ENCODE measurements at places on chromosomes 2 and 18.
A peak's percentile ranks its signal among the peaks of the same experiment; 100 is the strongest.

GRCh38 chr18:7775128-7775527 lies 208.0 kb downstream of the PTPRM start:
- no peak for DNase-seq

DNA sequence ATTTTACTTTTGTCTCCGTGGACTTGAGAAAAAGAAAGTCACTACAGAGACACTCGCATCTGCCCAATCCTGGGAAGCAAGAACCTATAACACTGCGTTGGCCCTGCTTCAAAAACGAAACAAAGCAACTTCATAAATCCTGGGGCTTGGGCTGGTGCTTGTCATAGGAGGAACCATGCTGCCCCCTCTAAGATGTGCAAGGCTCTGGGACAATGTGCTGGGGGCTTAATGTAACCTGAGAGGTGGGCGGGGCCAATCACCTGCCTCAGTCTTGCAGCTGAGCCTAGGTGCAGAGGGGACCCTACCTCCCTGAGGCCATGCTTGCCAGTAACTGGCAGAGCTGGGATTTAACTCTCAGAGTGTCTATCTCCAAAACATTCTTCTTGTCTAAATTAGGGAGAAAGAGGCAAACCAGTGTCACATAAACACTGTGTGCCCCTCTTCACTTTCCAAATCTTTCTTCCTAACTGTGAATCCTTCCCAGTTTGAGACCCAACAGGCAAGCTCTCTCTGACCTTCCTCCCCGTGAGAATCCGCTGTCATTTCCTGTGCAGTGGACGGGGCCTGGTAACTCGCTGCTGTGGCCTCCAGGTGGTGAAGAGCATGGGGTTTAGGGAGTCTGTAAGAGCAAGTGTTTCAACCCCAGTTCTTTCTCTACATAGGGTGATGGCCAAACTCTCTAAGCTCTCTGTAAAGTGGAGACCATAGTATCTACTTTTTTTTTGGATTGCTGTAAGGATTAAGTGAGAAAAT lies 115.1 kb downstream of the ACKR3 start:
- no peak for DNase-seq

DNA sequence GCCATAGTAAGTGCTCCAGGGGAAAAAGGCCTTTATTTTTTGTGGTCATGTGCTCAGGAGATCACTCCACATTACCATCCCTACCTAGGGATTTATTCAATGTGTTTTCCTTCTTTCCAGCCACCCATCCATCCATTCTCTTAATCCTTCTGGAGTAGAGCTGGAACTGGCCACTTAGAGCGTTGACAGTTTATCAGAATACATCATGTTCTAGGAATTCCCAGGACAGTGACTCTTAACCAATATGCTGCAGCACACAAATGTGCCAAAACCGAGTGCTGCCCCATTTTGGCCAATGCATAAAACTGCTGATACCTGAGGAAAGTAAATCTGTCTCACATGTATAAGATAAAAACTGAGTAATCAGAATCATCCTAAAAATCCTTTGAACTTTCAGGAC lies 63.7 kb downstream of the FARSB start:
- no peak for DNase-seq

- DNase-seq = no peak
Measured at GRCh38 chr18:65659912-65660311, 90.9 kb upstream of the CDH7 start.

- DNase-seq = peak; percentile 13
Measured at GRCh38 chr2:165952741-165953211, 800 bp downstream of the TTC21B start.

DNA sequence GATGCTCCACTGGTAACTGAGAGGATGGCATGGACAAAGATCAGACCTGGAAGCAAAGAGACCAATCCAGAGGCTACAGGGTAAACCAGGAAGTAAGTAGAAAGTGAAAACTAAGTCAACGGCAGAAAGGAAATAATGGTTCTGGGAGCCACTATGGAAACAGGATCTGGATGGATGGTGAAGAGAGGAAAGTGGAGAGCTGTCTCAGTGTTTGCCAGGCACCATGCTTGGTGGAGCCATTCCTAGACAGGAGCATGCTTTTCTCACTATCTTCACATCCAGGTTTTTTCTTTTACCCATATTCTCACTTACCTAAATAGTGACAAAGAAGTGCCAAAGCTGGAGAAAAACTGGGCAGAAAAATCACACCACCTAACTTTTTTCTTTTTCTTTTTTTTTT lies 22.2 kb downstream of the ZNF521 start:
- peak; percentile 7 for DNase-seq

- DNase-seq = no peak
Measured at GRCh38 chr2:128628206-128628605, 309.5 kb upstream of the HS6ST1 start.

DNA sequence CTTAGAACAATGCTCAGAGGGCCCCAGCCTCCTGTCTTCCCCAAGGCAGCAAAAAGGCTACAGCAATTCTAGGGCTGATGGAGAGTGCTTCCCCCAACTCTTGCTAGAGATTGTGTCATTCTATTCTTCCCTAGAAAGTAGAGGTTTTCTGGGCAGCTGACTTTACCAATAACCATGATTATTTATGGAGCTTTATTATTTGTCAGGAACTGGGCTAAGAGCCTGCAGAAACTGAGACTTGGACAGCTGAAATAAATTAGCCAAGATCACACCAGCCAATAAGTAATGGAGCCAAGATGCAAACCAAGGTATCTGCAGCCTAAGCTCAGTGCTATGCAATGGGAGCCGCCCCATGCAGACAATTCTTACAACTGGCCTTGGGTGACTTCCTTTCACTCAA lies 84.8 kb downstream of the CCBE1 start:
- DNase-seq = no peak

- DNase-seq = no peak
Measured at GRCh38 chr2:119232666-119232993, 9.0 kb downstream of the STEAP3 start.

GRCh38 chr18:79792096-79792987 lies 5.4 kb upstream of the KCNG2 start:
- DNase-seq = no peak

- DNase-seq = no peak
Measured at GRCh38 chr2:2178921-2179320, 152.2 kb downstream of the MYT1L start.

GRCh38 chr2:202749477-202749876 lies 114.7 kb downstream of the FAM117B start:
- no peak for DNase-seq

DNA sequence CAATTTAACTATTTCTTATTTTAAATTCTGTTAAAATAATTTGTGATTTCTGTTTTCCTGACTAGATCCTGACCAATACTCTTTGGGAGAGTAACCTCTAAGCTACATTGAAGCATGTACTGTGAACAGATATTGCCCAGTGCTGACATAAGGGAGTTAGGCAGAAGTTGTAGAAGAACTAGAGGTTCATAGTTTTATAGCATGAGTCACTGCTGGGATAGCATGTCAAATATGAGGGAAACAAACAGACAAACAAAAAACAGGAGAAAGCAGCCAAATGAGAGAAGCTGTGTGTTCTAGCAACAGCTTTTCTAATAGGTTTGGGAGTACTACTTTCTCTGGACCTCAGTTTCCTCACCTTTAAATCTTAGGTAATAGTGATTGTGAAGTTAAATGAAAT lies 72.4 kb downstream of the CERS6 start:
- DNase-seq = no peak

GRCh38 chr2:48092846-48093803 lies 186.8 kb upstream of the FBXO11 start:
- DNase-seq = no peak

DNA sequence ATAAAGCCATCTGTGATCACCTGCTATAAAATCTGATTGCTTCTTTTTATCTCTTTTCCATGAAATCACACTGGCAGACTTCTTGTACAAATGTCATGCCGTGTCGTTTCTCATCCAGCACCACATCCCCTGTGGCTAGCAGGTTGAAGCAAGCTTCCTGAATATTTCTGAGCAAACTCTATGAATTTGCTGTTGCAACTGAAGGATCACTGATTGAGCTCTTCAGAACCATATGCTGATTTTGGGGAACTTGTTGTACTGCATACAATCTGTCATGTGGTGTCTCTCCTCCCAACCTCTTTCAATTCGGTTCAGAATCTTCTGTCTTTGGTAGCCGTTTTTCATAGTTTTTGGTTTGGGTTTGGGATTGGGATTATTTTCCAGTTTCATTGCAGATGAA lies 57.7 kb upstream of the RBMS1 start:
- no peak for DNase-seq

- DNase-seq = no peak
Measured at GRCh38 chr18:50518787-50519546, 40.9 kb upstream of the MAPK4 start.

DNA sequence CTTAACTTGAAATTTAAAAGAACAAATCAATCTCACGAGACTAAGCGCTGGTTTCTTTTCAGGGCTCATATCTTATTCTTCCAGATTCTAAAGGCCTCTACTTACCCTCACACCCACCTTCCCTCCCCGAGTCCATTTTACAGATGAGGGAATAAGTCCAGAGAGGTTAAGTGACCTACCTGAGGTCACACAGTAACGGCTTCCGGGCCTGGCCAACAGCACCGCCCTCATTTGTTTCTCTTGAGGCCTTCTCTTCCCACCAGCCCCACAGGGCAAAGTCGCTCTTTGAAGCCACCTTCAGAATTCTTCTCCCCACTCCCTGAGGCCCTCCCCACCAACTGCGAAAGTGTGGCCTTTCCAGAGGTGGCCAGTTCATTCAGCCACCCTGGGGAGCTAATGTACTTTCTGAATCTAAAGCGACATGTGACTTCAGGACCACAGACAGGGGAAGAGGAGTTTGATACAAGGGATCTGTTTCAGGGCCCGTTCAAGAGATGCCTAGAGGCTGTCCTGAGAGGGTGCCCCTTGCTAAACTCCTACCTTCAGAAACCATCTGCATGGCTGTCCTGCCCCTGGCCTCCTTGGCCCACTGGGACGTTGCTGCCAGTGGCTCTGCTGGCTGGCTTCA lies 275.3 kb downstream of the HAUS1 start:
- DNase-seq = no peak

GRCh38 chr2:174025271-174026121 lies 60.3 kb upstream of the SP3 start:
- DNase-seq = no peak

DNA sequence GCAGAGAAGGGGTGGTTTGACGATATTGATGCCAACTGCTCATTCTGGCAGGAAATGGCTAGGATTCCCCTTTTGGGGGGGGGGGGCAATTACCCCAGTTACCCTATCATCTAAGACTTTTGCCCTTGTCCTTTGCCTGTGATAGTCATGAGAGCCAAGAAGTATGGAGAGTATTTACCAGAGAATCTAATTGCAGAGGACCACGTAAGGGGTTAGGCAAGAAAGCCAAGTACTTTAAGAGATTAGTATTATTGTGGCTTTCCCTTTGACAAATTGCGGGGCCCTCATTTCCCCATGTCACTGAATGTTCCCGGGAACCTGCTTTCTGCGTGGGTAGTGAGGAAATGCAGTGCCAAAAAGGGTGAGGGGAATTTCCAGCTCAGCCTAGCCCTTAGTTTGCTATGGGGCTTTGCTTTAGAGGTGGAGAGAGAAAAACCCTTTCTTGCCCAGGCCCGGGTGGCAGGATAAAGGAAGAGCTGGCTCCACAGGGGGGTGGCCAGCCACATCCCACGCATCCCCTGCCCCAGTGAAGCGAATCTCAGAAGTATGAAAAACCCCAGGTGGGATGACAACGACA lies 1.5 kb downstream of the AQP4 start:
- no peak for DNase-seq

DNA sequence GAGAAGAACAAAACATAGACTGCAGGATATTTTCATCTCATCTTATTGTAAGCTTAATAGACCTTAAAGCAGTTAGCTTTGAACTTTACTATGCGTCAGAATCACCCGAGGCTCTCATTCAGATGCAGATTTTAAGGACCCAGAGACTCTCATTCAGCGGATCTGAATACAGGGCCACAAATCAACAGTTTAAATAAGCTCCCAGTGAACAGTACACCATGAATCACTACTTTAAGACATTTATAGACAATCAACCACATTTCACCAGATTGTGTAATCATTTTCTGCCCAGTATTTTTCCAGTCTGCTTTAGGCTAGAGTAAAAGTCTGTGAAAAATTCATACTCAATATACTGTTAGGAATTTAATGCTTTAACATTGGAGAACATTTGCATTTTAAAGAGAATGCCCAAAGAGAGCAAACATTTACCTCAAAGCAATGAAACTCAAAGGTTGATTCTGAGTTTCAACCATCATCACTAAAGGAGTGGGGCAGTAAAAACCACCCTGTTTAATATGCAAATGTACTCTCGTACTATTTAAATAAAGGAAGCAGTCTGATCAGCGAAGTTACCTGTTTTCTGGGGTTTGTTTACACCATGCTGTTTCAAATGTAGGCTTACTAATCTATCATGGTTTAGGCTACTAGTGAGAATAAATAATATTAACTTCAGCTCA lies 11.0 kb upstream of the ALPK2 start:
- no peak for DNase-seq

- no peak for DNase-seq
Measured at GRCh38 chr2:159165048-159165447, 121.5 kb downstream of the WDSUB1 start.

GRCh38 chr2:53670331-53670730 lies 97.3 kb upstream of the CHAC2 start:
- DNase-seq = no peak

DNA sequence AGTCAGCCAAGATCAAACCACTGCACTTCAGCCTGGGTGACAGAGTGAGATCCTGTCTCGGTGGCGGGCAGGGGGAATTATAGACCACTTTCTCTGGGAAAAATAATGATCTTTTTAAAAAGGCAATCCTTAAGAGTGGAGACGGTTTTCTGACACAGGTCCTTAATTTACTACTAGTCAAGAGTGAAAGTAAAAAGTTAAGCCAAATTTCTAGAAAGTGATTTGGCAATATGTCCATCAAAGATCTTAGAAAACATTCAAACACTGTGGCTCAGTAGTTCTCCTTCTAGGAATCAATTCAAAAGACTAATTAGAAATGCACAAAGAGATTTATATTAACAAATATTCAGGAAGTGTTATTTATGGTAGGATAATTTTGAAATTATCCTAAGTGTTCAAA lies 148.5 kb upstream of the DNMT3A start:
- no peak for DNase-seq

DNA sequence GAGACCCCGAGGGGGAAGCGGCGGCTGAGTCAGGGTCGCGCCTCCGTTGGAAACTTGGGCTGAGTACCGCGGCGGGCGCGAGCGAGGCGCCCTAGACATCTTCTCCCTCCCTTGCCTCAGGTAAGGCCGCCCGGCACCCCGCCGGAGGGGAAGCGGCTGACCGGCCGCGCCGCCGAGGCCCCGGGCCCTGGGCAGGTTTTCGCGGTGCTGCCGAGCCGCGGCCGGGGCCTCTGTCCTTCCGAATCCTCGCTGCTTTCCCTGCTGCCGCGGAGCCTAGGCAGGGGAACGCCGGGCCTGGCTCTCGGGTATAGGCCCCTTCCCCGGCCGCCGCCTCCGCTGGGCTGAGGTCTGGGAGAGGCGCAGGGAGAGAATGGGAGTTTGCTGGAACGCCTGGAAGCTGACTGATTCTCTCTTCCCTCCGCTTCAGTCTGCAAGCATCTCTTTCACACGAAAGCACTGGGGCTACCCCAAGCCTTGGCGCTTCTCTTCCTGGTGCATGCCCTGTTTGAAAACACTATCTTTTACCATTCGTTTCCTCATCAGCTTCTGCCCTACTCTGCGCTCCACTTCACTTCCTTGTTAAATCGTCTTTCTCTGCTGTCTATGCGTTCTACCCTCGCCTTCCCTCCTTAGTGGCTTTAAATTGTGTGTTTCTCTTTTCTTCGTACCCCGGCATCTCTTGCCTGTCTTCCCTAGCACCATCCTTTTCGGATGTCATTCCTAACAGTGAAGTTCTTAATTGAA lies 652 bp downstream of the PPM1B start:
- peak; percentile 68 for DNase-seq

GRCh38 chr2:38722271-38723061 lies 28.7 kb downstream of the SRSF7 start:
- DNase-seq = no peak

Data from ACHN (cell line).